ENCODE measurements at places on chromosomes 16 and 17.
A peak's percentile ranks its signal among the peaks of the same experiment; 100 is the strongest.

GRCh38 chr16:67392301-67393059, 818 bp downstream of the TPPP3 start:
- DNase-seq = no peak

GRCh38 chr17:83200231-83200699, 120.9 kb downstream of the METRNL start:
- peak; percentile 72 for DNase-seq

DNA sequence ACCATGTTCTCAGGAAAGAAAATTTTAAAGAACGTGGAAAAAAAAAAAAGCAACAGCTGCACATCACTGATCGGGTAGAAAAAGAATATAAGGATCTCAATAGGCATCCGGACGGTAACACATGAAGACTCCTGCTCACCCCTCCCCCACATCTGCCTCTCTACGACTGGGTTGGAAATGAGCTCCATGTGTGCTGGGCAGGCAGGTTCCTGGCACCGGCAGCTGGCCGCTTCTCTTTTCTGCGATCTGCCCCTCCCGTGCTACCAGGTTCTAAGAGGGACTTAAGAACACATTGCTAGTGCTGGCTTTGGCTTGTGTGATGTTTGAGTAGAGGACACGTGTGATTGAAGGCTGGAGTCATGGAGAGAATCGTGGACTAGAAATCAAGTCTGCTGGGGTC, 115.5 kb downstream of the AATF start:
- DNase-seq = no peak

GRCh38 chr17:40230670-40231069, 11.6 kb downstream of the WIPF2 start:
- DNase-seq = no peak

DNA sequence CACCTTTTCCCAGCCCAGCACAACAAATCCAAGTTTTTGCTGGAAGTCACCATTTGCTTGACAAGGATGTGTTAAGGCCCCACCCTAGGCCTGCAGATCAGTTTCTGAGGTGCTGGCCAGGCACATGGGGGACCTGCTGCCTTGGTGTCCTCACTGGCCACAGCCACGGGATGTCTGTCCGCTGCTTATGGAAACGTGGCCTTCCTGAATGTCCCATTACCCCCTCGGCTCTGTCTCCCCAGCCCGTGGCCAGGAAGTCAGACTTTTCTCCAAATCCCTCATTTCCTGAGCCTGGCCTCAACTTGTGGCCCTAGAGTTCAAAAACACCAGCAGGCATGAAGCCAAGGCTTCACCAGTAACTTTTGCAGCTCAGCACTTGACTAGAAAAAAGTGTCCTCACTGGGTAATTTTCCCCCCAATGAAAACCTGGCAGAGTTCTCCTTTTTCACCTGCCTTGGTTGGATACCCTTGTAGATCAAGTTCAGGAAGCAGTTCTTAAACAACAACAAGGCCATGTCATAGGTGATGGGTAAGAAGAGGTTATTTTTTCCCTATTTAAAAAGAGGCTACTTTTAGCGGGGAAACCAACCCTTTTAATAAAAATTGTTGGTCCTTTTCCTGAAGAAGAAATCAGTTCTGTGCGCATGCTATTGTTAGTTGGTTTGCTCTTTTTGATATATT, 80.8 kb downstream of the SOCS1 start:
- no peak for DNase-seq

DNA sequence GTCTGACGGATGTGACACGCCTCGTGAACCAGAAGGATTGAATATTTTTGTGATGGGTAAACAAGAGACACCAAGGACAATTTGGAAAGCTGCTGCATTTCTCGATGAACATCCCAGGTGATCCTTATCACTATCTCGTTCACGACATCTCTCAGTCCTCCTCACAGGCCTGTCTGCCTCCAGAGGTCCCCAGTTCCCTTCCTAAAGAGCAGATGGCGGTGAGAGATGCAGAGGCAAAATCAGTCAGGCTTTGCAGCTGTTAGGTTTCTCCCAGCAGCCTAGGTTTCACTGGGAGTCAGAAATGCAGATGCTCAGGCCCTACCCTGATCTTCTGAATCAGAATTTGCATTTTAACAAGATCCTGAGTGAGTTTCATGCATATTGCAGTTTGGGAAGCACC, 23.6 kb downstream of the SCPEP1 start:
- DNase-seq = no peak

DNA sequence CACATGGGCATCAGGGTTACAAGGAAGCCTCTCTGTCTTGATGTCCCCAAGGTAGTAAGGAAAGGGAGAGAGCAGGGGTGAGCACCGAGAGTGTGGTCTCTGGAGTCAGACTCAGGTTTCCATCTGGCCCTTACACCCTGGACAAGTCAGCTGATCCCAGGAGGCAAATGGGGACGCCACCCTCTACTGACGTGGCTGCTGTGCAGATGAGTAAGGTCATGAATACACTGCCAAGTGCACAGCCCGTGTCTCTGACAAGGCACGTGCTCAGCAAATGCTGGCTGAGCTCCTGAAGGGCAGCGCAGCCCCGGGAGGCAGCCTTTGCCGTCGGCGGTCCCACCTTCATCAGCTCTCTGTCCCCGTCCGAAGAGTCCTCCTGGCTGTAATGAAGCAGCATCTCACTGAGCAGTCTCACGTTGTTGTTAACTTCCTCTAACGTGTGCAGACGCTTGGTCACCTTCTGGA, 19.4 kb downstream of the GGA3 start:
- no peak for DNase-seq

DNA sequence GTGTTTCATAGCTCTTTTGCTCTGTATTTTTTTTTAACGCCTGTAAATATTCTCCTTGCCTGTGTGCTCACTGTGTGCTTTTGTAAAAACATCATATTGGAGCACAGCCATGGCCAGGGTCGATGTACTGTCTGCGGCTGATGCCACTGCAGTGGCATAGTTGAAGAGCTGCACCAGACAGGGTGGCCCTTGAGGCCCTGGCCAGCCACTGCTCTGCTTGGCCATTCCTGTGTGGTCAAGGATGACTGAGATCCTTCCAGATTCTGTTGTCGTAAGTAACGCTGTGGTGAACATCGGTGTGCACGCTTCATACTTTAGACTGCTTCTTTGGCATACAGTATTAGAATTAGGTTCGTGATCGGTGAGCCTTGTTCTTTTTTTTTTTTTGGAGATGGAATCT, 14.6 kb downstream of the CRAMP1 start:
- DNase-seq = no peak

DNA sequence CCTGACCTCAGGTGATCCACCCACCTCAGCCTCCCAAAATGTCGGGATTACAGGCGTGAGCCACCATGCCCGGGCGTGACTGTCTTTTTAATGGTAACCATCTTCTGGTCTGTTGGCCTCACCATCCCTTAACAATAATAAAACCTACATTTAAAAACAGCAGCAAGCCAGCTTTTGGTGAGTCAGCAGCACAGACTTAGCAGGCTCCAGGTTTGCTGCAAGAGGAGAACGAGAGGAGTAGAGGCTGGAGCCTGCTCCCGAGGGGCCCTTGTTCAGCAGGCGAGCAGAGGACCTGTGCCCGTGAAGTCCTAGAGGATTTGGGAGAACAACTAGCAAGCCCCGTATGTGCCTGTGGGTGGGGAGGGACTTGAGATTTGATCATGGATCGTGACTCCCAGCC, 35.7 kb downstream of the MYH13 start:
- DNase-seq = no peak

DNA sequence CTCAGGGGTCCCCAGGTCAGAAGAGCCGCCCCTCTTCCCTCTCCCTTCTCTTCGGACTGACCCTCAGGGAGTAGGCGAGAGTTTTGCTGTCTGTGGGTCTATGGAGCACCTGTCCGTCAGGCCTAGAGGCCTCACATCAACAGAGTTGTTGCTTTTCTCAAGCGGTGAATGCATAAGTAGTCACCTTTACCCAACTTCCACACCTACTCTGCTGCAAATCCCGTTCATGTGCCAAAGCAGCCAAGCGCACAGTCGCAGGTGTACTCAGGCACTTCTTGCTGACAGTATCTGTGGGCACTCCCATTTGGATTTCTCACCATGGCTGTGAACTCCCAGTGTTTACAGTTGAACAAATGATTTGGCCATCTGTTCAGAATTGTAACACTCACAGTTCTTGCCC, 4.0 kb upstream of the FA2H start:
- no peak for DNase-seq

- DNase-seq = no peak
Measured at GRCh38 chr17:2172999-2173398, 118.1 kb downstream of the HIC1 start.

DNA sequence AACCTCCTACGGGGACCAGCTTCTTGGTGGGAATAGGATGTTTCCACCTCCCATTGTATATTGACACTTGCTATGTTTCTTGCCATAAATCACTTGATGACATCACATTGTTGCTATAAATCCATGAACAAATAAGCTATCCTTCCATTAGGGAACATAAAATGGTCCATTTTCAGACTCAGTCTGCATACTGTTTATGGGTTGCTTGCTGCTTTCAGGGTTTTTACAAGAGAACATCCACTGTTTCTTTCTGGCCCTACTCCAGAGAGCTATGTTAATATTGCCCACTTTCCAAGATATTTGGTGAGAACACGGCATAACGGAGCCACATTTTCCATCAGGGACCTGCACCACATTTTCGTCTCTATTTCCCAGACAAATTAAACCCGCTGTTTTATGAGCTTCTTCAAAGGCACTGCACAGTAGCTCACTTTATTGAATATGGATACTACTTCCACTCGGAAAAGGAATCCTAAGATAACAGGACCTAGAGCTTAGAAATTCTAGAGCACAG, 800.2 kb downstream of the KCNJ2 start:
- no peak for DNase-seq

GRCh38 chr17:69470702-69471101, 56.2 kb downstream of the MAP2K6 start:
- no peak for DNase-seq

DNA sequence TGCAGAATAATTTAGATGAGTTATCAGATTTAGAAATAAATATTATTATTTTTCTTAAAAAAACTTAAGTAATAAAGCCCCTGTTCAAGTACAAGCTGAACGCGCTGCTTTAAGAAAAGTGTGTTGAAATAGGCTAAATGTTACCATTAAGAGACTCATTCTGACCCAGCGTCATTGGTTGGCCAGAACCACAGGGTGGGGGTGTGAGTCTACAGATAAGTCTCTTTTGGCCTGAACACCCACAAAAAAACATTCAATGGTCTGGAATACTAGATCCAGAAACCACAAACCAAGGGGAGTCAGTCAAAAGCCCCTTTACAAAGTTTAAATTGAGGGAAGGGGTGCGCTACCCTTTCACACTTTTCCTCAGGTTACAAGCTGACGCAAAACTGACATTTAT, 776.1 kb downstream of the KCNJ2 start:
- no peak for DNase-seq

- DNase-seq = no peak
Measured at GRCh38 chr17:74921769-74922168, 1.3 kb downstream of the USH1G start.

DNA sequence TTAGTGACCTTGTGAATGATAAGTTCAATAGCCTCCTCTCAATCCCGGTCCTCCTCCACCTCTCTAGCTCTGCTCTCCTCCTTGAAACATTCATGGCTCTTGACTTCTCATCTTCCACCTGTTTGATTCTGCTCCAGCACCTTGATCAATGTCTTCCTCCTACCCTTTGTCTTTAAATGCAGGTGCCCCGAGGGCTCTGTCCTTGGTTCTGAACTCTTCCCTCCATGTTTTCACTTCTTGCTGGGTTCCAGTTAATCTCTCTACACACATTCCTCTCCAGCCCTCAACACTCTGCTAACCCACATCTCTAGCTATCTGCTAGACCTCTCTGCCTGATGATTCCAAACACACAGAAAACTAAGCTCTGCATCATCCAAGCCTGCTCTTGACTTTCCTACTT, 13.4 kb downstream of the CD300E start:
- DNase-seq = no peak

DNA sequence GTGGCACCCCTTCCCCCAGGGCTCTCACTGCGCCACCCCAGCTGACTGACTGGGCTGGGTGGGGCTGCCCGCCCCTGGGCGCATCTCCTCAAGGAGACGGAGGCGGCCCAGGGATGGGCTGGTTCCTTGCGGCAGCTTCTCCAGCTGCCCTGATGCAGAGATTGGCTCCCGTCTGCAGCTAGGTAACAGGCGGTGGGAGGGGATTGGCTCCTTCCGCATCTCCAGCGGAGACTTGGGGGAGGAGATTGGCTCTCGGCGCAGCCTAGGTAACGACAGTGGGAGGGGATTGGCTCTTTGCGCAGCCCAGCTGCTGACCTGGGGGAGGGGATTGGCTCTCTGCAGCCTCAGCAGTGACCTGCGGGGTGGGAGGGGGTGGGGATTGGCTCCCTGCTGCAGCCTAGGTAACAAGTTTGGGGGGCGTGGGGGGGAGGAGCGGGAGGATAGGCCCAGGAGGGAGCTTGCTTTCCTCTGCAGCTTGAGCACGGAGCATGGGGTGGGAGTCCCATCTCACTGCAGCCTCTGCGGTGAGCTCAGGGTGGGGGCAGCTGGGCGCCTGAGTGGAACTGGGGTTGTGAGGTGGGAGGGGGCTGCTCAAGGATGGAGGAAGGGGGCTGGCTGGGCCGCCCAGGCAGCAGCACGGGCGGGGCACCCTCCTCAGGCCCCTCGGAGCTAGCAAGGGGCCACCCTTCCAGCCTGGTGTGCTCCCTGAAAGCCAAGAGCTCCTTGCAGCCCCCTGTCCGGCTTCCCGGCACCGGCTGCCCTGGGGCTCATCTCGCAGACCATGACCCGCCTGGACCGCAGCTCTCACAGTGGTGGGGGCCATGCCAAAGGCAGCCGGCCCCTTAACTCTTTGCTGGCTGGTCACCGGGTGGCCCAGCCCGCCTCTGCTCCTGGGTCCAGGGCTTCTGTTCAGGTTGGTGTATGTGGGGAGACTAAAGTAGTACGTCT, 6.4 kb downstream of the NFE2L1 start:
- DNase-seq = no peak

DNA sequence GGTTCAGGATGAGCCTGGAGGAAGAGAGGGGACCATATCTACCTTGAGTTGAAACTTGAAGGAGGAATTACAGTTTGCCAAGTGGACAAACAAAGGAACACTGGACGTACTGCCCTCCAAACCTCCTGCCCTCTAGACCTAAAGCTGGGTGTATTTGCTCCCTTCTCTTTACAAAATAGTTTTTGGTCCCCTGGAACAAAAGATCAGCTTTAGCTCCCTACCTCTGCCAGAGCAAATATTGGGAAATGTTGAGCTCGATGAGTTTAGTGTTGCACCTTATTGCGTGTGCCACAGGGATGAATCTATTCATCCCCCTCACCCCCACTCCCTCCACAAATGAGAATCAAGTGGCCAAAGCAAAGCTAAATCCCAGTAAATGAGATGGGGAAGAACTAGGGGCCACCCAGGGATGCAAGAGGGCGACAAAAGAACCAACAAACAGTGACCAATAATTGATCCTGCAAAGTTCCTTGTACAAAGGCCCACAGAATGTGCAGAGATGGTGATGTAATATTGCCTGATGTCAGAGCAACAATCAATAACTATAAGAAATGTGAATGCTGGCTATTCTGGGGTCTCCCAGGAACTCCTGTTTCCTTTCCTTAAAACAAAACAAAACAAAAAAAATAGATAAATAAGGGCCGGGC, 17.2 kb upstream of the TAT start:
- DNase-seq = no peak

DNA sequence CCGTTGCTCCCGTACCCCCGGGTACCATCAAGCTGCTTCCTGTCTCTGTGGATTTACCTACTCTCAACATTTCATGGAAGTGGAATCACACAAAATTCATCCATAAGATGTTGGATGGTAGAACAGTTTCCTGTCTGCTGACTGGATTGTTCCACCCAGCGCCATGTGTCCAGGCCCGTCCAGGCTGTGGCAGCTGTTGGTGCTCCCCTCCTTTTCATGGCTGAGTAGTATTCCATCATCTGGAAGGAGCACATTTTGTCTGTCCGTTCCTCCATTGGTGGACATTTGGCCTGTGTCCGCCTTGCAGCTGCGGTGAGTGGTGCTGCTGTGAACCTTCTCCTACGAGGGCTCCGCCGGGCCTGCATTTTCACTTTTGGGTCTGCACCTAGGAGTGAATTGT, 18.4 kb downstream of the TSC2 start:
- DNase-seq = no peak

Data from CD4-positive, alpha-beta T cell treated with Interleukin-12 subunit alpha and Interleukin-12 subunit beta, for 1 hour (primary cell).